ENCODE measurements at places on chromosomes 2 and 18. TPM values are rescaled to one million over a fixed set of nuclear protein-coding genes. Genes with fewer than 3 reads are reported as not detected.

Gene SETBP1
- 0.23 TPM for total RNA-seq

DNA sequence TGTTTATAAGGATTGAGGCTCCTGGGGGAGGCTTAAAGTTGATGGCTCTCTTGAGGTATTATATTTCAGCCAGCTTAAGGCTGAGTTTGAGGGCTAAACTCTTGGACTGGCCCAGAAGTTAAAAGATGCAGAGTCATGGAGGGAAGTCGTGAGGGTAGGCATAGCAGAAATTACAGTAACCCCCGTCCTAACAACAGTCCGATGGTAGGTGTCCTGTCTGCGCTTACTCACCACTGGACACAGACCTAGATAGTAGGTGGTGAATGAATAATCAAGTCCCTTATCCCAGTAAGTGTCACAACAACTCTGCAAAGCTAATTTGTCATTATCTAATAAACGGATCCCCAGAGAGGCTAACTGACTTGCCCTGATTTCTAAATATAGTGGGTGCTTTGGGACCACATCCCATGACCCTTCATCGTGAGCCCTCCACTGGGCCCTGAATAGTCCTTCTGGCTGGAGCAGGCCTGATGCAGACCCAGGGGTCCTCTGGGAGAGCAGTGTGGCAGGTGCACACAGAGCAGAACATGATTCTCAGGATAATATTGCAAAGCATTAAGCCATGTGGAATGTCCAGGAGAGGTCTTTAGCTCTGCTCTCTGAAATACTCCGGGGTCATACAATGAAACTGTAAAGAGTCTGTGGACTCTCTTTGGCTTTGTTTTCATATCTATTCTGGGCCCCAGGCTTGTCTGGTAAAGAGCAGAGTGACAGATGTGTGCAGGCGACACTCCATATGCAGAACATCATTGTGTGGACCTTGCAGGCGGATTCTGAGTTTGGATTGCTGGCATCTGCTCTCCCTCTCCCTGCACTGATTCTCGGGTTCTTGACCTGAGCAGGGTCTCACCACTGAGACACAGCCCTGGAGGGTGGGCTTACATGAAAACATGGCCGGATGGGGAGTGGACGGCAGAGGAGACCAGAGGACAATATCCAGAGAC, 98.1 kb downstream of the RNF144A start:
- H3K27ac ChIP-seq, result no peak overlapping the region
- H3K4me1 ChIP-seq, result no peaks in the 10 kb centered on the region
- H3K4me3 ChIP-seq, result no peak overlapping the region
- no peaks in the 10 kb centered on the region for H3K36me3 ChIP-seq
- DNase-seq, result no peak
- no peaks in the 10 kb centered on the region for H3K27me3 ChIP-seq

Gene CKAP2L
- 27.0 TPM for total RNA-seq

DNA sequence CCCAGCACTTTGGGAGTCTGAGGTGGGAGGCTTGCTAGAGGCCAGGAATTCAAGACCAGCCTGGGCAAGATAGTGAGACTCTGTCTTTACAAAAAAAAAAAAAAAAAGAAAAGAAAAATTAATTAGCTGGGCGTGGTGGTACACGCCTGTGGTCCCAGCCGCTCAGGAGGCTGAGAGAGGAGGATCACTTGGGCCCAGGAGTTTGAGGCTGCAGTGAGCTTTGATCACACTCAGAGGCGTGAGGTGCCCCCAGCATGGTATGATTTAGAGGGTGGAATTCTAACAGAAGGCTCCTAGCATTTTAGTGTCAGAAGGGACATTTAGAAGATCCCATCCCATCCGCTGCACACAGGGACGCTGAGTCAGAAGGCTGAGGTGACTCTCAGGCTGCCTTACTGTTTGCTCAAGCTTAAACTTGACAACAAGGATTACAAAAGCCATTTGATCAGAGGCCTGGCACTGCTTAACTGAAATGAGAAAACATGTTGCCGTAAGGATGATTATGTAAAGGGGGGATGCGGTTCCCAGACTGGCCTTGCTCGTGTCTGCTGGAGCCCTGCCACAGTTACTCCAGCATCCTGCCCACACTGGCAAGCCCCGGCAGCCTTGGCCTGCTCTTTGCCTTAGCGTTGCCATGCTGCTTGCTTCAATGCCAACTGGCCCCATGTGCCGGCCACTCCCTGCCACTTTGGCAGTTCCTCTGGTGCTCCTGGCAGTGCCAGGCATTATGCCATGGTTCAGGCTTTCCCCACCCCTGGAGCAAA, 45.6 kb upstream of the SLC1A4 start:
- no peaks in the 10 kb centered on the region for H3K4me1 ChIP-seq
- peak; percentile 4 for DNase-seq
- no peaks in the 10 kb centered on the region for H3K27me3 ChIP-seq
- H3K27ac ChIP-seq, result no peak overlapping the region

GRCh38 chr2:147549054-147549453, 295.8 kb upstream of the ACVR2A start:
- H3K36me3 ChIP-seq, result no peaks in the 10 kb centered on the region
- no peaks in the 10 kb centered on the region for H3K27me3 ChIP-seq
- no peak overlapping the region for H3K4me3 ChIP-seq
- no peaks in the 10 kb centered on the region for H3K4me1 ChIP-seq
- DNase-seq, result no peak

Gene LOXHD1
- not detected for total RNA-seq

DNA sequence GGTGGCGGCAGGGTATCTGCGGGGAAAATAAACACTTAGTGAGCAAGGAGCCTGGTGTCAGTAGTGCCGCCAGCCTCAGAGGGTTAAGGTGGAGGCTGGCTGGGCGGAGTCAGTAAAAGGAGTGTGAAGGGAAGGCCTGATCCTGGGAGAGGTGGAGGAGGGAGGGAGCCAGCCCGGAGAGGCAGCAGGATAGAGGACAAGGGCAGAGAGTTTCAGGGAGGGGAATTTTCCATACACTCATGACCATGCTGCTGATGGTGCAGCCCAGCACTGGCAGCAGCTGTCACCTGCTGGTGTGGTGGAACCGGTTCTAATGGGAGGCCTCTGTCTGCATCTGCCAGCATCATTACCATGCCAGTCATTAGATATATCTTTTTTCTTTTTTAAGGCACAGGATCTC, 2.0 kb upstream of the TEX44 start:
- no peaks in the 10 kb centered on the region for H3K36me3 ChIP-seq
- no peaks in the 10 kb centered on the region for H3K4me1 ChIP-seq
- no peak overlapping the region for H3K27ac ChIP-seq
- H3K4me3 ChIP-seq, result no peak overlapping the region

Gene PROKR1
- total RNA-seq, result not detected

Gene CRYGA
- total RNA-seq, result not detected

DNA sequence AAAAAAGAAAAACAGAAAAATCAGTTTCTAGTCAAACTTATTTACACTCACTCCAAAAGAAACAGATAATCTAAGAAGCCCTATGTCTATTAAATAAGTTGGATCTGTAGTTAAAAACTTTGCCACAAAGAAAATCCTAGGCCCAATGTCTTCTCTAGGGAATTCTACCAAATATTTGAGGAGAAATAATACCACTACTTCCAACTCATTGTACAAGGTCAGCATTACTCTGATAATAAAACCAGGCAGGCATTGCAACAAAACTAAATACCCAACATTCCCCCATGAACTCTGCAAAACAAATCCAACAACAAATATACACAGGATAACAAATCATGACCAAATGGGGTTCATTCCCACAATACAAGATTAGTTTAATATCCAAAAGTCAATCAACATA, 73.8 kb upstream of the ST8SIA5 start:
- H3K4me1 ChIP-seq, result no peaks in the 10 kb centered on the region
- no peak for DNase-seq
- no peak overlapping the region for H3K4me3 ChIP-seq
- H3K36me3 ChIP-seq, result peaks cover 5% of the 10 kb centered on the region

Gene DNAH6
- total RNA-seq, result 0.26 TPM

Gene RPL31
- total RNA-seq, result 682 TPM

Gene CFAP221
- total RNA-seq, result not detected

- H3K4me3 ChIP-seq, result no peak overlapping the region
- no peaks in the 10 kb centered on the region for H3K4me1 ChIP-seq
- no peak for DNase-seq
Observed at GRCh38 chr2:181172676-181173075, 192.3 kb downstream of the UBE2E3 start.

DNA sequence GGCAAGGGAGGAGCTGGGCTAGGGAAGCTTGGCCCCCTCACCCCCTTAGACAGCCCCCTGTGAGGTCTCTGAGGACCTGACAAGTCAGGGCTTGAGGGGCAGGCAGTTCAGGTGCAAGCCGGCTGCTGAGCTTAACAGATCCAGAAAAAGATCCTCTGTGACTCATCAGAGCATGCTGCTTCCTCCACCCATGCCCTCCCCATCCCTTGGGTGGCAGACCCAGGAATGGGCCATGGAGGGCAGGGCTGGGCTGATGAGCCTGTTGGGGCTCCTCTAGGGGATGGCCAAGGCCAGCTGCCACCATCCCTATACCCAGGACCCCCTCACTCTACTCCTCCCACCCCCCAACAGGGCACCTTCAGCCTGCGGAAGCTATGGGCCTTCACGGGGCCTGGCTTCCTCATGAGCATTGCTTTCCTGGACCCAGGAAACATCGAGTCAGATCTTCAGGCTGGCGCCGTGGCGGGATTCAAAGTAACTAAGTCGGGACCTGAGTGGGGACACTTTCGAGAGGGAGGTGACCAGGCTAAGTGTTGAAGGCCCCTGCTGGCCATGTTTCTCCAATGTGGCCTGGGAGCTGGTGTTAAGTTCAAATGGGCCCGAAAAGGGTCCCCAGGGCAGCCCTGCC, 1.9 kb downstream of the SLC11A1 start:
- no peaks in the 10 kb centered on the region for H3K36me3 ChIP-seq
- DNase-seq, result no peak
- 0 out of 2 replicates have a peak, but pooled peaks cover 6% of the 10 kb centered on the region for H3K4me1 ChIP-seq
- no peaks in the 10 kb centered on the region for H3K27me3 ChIP-seq
- no peak overlapping the region for H3K4me3 ChIP-seq

Gene CPO
- not detected for total RNA-seq

Gene HNMT
- 4.1 TPM for total RNA-seq

- no peaks in the 10 kb centered on the region for H3K36me3 ChIP-seq
- no peaks in the 10 kb centered on the region for H3K27me3 ChIP-seq
- no peak for DNase-seq
- no peak overlapping the region for H3K4me3 ChIP-seq
- H3K4me1 ChIP-seq, result no peaks in the 10 kb centered on the region
- no peak overlapping the region for H3K27ac ChIP-seq
Observed at GRCh38 chr2:190791347-190791975, 89.2 kb upstream of the GLS start.

DNA sequence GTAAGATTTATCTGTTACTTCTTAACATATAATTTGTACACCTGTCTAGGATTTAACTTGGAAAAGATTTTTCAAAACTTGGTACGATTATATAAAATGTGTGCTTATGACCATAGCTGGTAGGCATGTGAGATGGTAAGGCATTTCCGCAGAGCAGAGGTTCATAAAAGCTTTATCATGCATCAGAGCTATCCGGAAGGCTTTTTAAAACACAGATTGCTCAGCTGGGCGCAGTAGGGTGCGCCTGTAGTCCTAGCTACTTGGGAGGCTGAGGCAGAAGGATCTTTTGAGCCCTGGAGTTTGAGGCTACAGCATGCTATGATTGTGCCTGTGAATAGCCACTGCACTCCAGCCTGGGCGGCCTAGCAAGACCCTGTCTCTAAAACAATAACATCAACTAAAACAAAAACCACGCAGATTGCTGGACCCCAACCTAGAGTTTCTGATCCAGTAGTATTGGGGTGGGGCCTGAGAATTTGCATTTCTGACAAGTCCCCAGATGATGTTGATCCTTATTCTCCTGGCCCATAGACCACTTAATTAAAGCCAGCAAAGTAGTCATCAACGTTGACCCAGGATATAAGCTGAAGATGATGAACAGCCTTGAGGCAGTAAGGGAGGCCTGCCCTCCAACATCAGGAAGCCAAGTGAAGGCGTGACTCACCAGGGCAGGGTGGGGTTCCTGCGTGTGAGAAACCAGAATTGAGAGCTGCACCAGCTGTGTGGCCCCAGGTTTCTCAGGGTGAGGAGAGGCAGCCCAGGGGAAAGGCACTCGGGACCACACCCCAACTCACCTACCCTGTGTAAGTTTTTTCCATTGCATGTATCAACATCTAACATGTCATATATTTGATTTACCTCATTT, 21.6 kb upstream of the SLC20A1 start:
- no peak for DNase-seq
- H3K4me1 ChIP-seq, result peaks cover 8% of the 10 kb centered on the region
- no peaks in the 10 kb centered on the region for H3K36me3 ChIP-seq
- H3K27ac ChIP-seq, result no peak overlapping the region
- H3K4me3 ChIP-seq, result no peak overlapping the region

DNA sequence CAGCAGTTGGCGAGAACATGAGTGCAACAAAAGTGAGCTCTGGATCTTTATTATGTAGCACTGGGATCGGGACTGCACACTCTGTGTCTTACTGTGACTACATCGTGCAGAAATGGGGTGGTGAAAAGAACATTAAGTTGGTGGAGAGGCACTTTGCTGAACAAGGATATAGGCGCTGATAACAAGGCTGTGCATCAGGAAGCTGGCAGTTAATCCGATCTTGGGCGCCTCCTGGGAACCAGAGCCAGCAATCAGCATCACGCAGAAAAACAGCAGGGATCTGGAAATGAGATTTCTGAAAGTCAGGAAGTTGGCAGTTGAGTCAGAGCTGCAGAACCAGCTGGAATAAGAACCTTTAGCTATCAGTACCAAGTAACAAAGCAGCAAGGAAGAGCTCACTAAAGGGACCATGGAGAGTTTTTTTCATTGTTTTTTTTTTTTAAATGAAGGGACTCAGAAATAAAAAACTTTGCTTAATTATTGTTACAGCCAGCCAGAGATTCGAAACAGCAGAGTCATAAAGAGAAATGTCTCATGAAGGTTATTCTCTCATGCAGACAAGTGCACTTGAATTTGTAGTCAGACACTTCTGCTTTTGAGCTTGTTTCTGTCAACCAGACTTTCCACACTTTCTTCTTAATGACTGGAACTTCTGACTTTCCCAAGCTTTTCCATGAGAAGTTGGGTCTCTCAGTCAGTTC, 22.8 kb upstream of the MYO3B start:
- peaks cover 22% of the 10 kb centered on the region for H3K4me1 ChIP-seq
- H3K36me3 ChIP-seq, result no peaks in the 10 kb centered on the region
- no peak for DNase-seq

Gene MSTN
- total RNA-seq, result not detected

Gene IL36A
- not detected for total RNA-seq

DNA sequence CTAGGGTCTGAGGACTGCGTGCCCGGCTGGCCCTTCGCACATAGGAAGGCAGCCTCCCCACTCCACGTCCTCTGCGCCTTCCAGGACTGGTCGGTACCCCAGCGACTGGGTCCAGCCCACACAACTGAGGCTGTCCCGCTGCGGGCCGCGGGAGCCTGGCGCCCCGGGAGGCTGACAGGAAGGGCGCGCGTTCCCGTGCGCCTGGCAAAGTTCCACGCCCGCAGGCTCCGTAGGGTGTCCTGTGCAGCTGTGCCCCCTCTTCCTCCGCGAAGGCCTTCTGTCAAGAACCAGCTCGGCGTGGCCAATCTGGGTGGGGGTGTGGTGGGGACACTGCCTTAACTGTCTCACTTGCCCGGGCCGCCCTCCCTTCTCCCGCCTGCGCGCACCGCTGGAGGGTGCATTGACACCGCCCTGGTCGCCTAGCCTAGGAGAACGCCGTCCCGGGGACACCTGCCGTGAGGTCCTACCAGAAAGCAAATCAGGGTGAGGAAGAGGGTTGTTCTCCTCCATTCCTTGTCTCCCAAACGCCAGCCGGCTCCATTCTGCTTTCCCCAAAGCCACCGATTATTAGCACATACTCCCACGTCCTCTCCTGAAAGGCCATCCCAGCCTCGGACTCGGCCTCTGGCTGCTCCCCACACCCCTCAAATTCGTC, 618 bp upstream of the LYPD1 start:
- H3K27ac ChIP-seq, result no peak overlapping the region
- H3K36me3 ChIP-seq, result no peaks in the 10 kb centered on the region
- peak overlapping the region; percentile 32 for H3K4me3 ChIP-seq
- H3K4me1 ChIP-seq, result peaks cover 6% of the 10 kb centered on the region
- DNase-seq, result no peak

Gene LAMA1
- total RNA-seq, result 0.03 TPM
